ENCODE measurements at places on chromosomes 4 and X.
A peak's percentile ranks its signal among the peaks of the same experiment; 100 is the strongest.

DNA sequence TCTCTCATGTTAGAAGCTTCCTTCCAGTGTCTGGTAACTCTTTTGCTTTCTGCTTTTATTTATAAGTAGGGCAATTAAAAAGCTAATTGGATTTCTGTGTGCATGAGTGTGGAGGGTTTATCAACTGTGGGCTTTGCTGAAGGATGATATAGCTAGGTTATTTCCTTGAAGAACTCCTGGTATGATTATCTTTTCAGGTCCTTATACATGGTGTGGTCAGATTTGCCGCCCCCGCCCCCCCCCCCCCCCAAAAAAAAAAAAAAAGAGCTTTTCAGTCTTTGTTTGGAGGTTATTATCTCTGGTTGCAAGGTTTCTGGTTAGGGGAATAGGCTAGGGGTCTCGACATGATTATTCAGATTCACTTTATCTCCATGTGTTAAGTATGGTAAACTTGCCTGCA, 35.9 kb downstream of the MOB1B start:
- DNase-seq: no peak

- no peak for DNase-seq
These were observed at the start of gene ELF4 for GRCh38 chrX:130110379-130111219. TSS of gene ELF4 (minus strand) at chrX:130110497. CDS start at chrX:130081330, 29,167 bp downstream.

GRCh38 chr4:3123181-3123671, 48.7 kb downstream of the HTT start:
- DNase-seq: peak; percentile 48

GRCh38 chr4:101393256-101393655, 45.9 kb upstream of the PPP3CA start:
- DNase-seq: no peak

DNA sequence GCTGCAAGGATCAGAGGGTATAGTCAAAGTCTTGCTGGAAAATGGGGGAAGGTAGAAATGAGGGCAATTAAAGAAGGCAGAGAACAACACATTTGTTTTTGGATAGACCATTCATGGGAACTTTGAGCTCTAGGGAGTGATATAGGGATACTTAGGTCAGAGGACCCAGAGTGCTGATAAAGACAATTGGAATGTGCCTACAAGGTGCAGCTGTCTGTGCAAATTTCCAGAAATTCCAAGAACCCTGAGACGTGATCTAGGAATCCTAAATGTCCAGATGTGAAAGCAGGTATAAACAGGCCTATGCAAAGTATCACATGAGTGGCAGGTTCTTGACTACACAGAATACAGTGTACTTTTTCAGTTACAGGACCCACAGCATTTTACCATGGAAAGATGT, 24.2 kb downstream of the FNIP2 start:
- DNase-seq: no peak

- no peak for DNase-seq
These were observed 339.3 kb downstream of the NKX6-1 start for GRCh38 chr4:84159762-84160161.

DNA sequence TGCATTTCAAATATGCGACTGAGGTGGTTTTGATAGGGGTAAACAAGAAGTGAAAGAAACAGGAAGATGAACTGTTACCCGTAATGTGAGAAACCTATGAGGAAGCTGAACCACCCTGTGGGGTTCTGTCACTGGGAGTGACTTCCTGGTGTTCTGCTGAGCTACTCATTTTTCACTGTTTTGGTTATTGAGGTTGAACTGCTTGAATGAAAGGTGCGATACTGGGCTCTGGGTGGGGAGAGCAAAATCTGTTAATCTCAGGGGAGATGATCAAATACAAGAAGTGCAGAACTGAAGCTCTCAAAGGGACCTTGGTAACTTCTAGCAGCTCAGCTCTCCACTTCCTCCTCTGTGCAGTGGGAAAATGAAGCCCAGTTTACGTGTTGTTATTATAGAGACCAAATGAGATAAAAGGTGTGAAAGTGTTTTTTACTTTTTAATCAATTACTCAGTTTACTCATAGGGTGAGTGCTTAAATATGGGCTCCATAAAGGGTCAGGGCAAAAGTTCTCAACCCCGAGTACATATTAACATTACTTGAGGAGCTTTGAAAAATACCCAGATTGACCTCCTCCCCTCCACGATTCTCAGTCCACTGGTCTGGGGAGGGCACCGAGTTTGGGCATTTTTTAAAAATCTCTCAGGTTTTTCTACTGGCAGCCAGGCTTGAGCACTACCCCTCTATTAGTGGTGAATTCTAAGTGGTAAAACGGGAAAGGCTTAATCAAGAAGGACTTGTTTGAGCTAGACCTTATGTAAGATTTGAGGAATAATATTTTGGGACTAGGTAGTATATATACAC, 66.7 kb downstream of the COQ2 start:
- DNase-seq: no peak

DNA sequence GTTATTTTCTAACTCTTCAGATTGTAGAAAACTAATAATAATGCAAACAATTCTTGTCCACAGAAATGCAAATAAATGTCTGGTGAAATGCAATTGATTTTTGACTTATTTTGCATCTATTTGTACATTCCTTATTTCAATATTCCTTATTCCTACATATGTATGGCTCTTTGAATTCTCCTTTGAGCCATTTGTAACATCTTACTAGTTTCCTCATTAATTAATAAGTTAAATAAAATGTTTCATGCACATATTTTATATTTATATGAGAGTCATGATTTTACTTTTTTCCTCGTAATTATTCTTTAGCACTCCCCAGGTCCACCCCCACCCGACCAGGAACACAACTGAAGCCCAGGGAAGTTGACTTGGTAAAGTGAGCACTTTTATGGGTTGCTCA, 2.7 kb upstream of the FTHL17 start:
- DNase-seq: no peak

GRCh38 chr4:11566444-11567022, 137.8 kb upstream of the HS3ST1 start:
- no peak for DNase-seq

- DNase-seq: peak; percentile 17
These were observed 88.4 kb upstream of the GUCY1A1 start for GRCh38 chr4:155578219-155578618.

DNA sequence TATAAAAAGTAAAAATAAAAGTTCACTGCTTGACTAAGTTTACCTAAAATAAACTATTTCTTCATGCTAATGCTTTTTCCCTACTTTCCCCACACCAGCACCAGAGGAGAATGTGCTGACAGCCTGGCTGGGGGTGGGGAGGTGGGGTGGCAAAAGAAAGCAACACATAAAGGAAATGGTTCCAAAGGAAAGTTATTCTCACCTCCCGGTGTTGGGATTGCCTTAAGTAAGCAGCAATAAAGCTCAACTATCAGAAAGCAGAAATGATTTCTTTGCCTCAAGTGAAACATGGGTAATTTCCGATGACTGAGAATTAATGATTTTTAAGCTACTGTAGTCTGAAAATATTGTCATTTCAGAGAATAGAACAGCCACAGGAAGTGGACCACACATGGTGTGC, 84.5 kb upstream of the DKK2 start:
- DNase-seq: no peak

DNA sequence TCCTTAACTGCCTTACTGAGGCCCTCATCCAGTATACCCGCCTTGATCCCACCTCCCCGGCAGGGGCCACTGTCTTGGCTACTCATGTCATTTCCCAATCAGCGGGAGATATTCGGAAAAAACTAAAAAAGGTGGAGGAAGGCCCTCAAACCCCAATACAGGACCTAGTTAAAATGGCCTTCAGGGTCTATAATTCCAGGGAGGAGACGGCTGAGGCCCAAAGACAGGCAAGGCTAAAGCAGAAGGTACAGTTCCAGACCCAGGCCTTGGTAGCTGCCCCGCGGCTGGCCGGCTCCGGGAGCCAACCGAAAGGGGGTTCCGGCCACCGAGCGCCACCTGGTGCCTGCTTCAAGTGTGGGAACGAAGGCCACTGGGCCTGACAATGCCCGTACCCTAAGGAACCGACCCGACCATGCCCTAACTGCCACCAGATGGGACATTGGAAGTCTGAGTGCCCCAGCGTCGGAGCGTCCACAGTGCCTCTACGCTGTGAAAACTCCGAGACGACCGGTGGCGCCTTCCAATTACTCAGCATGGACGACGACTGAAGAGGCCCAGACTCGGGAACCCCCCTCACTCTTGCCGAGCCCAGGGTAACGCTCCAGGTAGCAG, 959.6 kb downstream of the RPA4 start:
- no peak for DNase-seq

GRCh38 chr4:39942507-39942906, 35.2 kb downstream of the PDS5A start:
- no peak for DNase-seq

DNA sequence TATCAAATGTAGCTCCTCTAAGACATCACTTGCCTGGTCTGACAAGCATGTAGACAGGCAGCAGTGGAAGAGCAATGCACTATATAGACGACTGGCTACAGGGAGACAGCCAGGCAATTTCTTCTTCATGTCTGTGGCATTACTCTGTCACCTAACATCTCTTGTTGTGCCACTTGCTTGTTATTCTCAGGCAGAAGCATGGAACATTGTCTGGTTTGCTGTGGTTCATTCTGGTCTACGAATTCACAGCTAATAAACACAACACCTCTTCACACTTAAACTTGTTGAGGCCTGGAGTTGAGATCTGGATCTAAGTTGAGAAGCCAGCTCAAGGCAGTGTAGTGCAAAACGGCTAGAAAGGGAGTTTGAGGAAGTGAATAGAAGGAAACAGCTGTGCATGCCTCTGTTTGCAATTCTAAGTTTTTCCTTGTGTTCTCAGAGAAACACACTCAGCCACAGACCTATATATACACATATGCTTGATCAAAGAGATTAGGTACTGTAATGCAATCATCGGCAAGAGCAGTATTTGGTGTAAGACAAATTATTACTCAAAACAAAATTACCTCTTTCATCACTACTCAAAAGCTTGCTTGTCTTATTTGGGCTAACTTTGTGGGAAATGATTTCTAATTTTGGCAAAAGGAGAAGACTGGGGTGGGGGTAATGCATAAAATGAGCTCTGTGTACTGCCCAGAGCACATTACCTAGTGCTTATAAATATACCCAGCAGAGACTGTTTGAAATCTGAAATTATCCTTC, 243.8 kb downstream of the PPP3CA start:
- DNase-seq: no peak

- no peak for DNase-seq
These were observed 50.8 kb downstream of the ANAPC4 start for GRCh38 chr4:25427871-25428270.

- DNase-seq: no peak
These were observed 20.6 kb downstream of the SH3D19 start for GRCh38 chr4:151304755-151305154.

- no peak for DNase-seq
These were observed 383 bp downstream of the PCYT1B start for GRCh38 chrX:24646745-24647182.

DNA sequence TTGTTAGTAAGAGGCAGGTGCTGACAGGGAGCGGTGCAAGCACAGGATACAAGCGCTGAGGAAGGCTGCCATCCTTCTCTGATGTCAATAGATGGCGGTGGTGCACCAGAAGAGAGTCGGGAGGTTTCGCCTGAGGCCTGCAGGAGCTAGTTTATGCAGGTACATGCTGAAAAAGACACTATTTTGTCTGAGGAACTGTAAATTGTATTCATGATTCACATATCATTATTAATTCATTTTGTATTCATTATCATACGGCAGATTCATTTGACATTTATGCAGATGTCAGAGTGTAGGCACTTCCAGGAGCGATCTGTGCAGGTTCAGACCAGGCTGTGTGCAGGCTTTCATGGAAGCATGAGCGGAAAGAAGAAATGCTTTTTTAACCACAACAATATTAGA, 824.0 kb downstream of the STIM2 start:
- peak; percentile 50 for DNase-seq

GRCh38 chrX:51899741-51900140, 6.3 kb downstream of the MAGED1 start:
- no peak for DNase-seq

GRCh38 chrX:13898083-13898482, 81.2 kb upstream of the GPM6B start:
- DNase-seq: no peak

DNA sequence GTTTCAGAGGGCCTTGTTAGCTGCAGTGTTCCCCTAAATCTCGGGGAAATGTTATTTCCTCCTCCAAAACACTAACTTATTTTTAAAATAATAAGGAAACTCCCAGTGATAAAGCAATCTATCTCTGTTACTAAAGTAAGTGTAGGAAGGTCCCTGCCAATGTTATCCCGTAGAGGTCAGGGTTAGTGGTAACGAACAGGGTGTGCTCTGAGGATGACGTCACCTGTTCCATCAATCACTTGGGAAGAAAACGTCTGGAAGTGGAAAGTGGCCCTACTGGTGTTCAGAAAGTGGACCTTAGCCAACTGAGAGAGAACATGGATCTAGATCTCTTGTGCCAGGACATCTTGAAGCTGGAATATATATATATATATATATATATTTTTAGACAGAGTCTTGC, 249.5 kb downstream of the BCOR start:
- DNase-seq: no peak

GRCh38 chr4:52588097-52588496, 71.0 kb downstream of the USP46 start:
- no peak for DNase-seq

DNA sequence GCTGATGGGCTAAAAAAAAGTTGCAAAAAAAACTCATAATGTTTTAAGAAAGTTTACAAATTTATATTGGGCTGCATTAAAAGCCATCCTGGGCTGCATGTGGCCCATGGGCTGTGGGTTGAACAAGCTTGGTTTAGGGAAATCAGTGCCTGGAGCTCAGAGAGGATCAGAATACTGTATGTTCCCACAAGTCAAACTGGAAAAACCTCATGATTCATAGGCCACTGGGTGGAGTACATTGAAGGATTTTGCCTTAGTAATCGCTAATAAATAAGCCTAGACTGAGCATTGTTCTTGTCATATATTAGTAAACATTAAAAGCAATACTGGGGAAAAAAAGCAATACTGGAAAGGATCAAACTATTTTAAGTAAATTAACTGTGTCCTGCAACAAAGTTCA, 246.3 kb upstream of the TAPT1 start:
- no peak for DNase-seq

DNA sequence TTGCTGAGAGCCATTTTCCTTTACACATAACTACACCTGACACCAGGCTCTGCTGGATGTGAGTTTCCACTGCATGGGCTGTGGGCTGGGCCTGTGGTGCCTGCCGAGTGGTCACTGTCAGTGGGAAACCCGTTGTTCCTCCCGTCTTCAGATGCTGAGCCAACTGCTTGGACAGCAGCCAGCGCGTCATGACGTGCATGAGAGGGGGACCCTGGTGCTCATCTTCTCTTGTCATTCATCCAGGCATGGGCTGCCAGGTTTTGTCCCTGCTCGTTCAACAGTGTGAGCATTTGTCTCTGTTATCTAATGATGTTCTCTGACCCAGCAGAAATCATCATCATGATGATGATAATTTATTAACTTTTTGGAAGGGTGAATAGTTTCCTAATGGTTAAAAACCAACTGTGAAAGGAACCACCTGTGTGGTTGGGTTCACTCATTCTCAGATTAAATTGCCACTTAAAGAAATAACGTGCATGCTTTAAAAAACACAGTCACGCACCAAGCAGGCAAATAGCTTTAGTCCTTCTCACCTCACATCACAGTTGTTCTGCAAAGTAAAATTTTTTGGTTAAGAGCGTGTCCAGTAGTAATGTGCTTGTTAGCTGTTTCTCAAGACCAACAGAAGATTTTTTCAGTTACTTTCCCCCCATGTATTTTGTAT, 19.9 kb upstream of the CLDN34 start:
- no peak for DNase-seq

- DNase-seq: no peak
These were observed 165.7 kb downstream of the BANK1 start for GRCh38 chr4:101956068-101956825.

GRCh38 chr4:164648151-164648848, 105.6 kb upstream of the SMIM31 start:
- no peak for DNase-seq

Data from renal pelvis (tissue), 12 donors.